ENCODE measurements at places on chromosomes 7 and 10. TPM values are rescaled to one million over a fixed set of nuclear protein-coding genes. Genes with fewer than 3 reads are reported as not detected.

Gene ZDHHC6
- total RNA-seq: 53.9 TPM

GRCh38 chr7:71429083-71429482, 297.1 kb downstream of the GALNT17 start:
- H3K36me3 ChIP-seq: no peaks in the 10 kb centered on the region
- no peak overlapping the region for H3K27ac ChIP-seq
- DNase-seq: no peak
- H3K27me3 ChIP-seq: no peaks in the 10 kb centered on the region

DNA sequence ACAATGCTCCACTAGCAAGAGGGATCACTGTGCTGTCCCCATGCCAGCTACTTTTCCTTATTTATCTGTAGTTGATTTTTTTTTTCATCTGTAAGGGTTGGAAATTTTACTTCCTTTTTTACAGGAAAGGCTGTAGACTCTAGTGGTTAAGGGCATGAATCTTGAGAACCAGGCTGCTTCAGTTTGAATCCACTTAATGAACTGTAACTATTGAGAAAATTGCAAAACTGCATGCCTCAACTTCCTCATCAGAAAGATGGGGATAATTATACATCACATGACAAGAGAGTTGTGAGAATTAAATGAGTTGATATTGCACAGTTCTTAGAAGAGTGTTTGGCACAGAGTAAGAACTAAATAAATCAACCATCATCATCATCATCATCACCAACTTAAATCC, 106.4 kb upstream of the GSDME start:
- no peaks in the 10 kb centered on the region for H3K4me1 ChIP-seq
- H3K27me3 ChIP-seq: no peaks in the 10 kb centered on the region
- DNase-seq: no peak
- peaks cover 40% of the 10 kb centered on the region for H3K36me3 ChIP-seq
- no peak overlapping the region for H3K27ac ChIP-seq

DNA sequence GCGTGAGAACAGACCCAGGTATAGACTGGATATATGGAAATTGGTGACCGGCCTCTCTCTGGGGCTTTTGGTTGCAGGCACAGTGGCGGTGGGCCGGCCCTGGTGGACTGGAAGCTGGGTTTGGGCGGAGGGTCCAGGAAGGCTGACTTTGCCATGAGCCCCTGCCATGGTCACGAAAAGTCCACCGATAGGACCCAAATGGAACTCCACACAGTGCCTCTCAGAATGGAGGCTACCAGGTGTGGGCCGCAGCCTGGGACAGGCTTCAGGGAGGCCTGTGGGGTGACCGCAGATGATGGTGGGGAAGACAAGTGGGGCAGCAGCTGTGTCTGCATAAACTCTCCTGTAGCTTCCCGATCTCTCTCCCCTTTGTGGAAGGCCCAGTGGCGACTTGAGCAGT, 123.2 kb downstream of the DNAJB6 start:
- H3K27ac ChIP-seq: no peak overlapping the region
- no peak for DNase-seq
- no peak overlapping the region for H3K4me3 ChIP-seq
- H3K4me1 ChIP-seq: no peaks in the 10 kb centered on the region
- no peaks in the 10 kb centered on the region for H3K36me3 ChIP-seq

Gene LFNG
- 208 TPM for total RNA-seq

Gene RPEL1
- total RNA-seq: not detected

- peaks cover 8% of the 10 kb centered on the region for H3K4me1 ChIP-seq
- no peaks in the 10 kb centered on the region for H3K36me3 ChIP-seq
- no peak for DNase-seq
- H3K27me3 ChIP-seq: no peaks in the 10 kb centered on the region
These were observed 110.6 kb downstream of the KCNMA1 start for GRCh38 chr10:77526868-77527617.

DNA sequence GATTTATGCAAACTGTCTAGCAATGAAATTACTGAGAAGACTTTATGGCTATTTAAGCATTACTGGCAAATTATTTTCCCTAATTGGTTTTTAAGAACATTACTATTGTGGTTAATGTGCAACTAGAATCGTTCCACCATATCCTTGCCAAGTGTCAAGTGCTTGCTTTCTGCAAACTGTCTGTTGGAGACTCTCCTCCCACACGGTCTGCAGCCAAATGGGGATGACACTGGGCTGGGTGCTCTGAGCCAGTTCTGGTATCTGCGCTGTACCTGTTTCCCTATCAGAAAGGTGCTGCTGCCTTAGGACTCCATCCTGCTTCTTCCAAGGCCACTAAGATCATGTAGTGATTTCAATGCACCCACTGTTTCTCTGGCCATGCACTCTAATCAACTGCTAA, 110.4 kb downstream of the RAMP3 start:
- H3K4me1 ChIP-seq: no peaks in the 10 kb centered on the region
- H3K27ac ChIP-seq: no peak overlapping the region
- DNase-seq: no peak
- H3K4me3 ChIP-seq: no peak overlapping the region

Gene LHFPL3
- not detected for total RNA-seq

Gene CPA1
- not detected for total RNA-seq

GRCh38 chr10:87623191-87623590, 36.5 kb upstream of the PAPSS2 start:
- H3K4me1 ChIP-seq: no peaks in the 10 kb centered on the region
- no peaks in the 10 kb centered on the region for H3K36me3 ChIP-seq
- no peak overlapping the region for H3K4me3 ChIP-seq
- DNase-seq: no peak
- no peak overlapping the region for H3K27ac ChIP-seq

Gene NUTM2E
- total RNA-seq: 0.63 TPM

DNA sequence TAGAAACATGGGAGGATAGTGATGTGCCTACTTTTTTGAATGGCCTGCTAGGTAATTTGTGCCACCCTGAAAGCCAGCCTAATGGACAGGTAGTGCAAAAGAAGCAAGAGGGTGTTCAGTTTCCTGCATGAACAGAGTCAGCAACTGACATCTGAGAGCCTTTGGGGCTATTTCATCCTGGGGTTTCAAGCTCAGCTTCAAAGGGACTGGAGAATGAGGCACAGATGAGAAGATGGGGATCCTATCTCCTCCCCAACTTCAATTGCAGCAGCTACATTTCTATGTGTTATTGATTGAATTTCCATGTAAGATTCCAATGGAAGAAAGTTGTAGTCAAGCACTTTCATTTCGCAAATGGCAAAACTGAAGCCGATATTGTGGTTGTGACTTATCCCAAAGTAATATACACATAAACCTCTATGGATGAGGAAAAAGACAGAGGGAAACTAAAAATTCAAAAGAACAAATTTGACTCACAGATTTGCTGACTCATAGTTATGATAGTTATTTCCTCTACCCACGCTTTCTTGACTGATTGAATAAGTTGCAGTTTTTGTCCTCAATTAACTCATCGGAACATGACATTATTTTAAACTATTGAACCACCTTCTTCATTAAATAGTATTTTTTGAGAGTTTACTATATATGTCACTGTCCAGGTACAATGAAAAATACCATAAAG, 42.6 kb upstream of the NRP1 start:
- no peak for DNase-seq
- no peaks in the 10 kb centered on the region for H3K27me3 ChIP-seq
- no peak overlapping the region for H3K4me3 ChIP-seq

Gene OR2A12
- not detected for total RNA-seq

Gene SAMD9L
- total RNA-seq: 45.3 TPM

Gene PRR15
- total RNA-seq: not detected

Measured in B cell (primary cell).